A549 treated with GW870086 at 1 μM for 4 hours (cell line): ENCODE measurements at places on chromosomes 16 and 17. TPM values are rescaled to one million over a fixed set of nuclear protein-coding genes. Genes with fewer than 3 reads are reported as not detected.

The ARHGAP44 gene
- total RNA-seq = 2.3 to 2.8 TPM (median 2.4 TPM) in 5 replicates

The TBC1D3L gene
- 9.6 to 13.3 TPM (median 12.9 TPM) in 5 replicates for total RNA-seq

The NRN1L gene
- total RNA-seq = 0.28 to 0.52 TPM in 2 of 5 replicates, not detected in the others

The BCAR1 gene
- total RNA-seq = 108 to 148 TPM (median 143 TPM) in 5 replicates

The HSF5 gene
- not detected in 5 replicates for total RNA-seq

The TMC7 gene
- 6.6 to 9.5 TPM (median 8.3 TPM) in 5 replicates for total RNA-seq

The STX1B gene
- 1.5 to 2.2 TPM (median 2.0 TPM) in 5 replicates for total RNA-seq

The QRICH2 gene
- 0.58 to 1.2 TPM (median 0.87 TPM) in 5 replicates for total RNA-seq

The EMP2 gene
- 21.9 to 35.6 TPM (median 31.5 TPM) in 5 replicates for total RNA-seq

The C16orf96 gene
- total RNA-seq = 0.03 TPM in 3 of 5 replicates, not detected in the others

The GJC1 gene
- total RNA-seq = 24.6 to 30.7 TPM (median 28.3 TPM) in 5 replicates

The NOL3 gene
- total RNA-seq = 76.4 to 107 TPM (median 89.9 TPM) in 5 replicates

The KRT16 gene
- total RNA-seq = 0.64 to 1.8 TPM (median 1.3 TPM) in 5 replicates

The CMTM3 gene
- 95.2 to 106 TPM (median 102 TPM) in 5 replicates for total RNA-seq

The KRTAP4-1 gene
- total RNA-seq = 0.20 to 0.22 TPM in 2 of 5 replicates, not detected in the others

The SLC47A1 gene
- 22.1 to 24.9 TPM (median 23.5 TPM) in 5 replicates for total RNA-seq

The CCDC200 gene
- not detected in 5 replicates for total RNA-seq

The SLC5A2 gene
- 0.09 to 1.0 TPM (median 0.24 TPM) in 5 replicates for total RNA-seq

The ESRP2 gene
- total RNA-seq = 0.08 to 0.19 TPM (median 0.17 TPM) in 4 of 5 replicates, not detected in the other

The KRTAP4-3 gene
- total RNA-seq = not detected in 5 replicates

The RPL27 gene
- total RNA-seq = 2,973 to 3,984 TPM (median 3,050 TPM) in 5 replicates

The G6PC1 gene
- not detected in 5 replicates for total RNA-seq

The CCL1 gene
- total RNA-seq = not detected in 5 replicates

The CAPN15 gene
- 44.2 to 76.6 TPM (median 71.4 TPM) in 5 replicates for total RNA-seq

The NAGPA gene
- 14.6 to 19.4 TPM (median 18.6 TPM) in 5 replicates for total RNA-seq

The ALOX12 gene
- total RNA-seq = not detected in 5 replicates

The TGFB1I1 gene
- 42.6 to 65.2 TPM (median 48.3 TPM) in 5 replicates for total RNA-seq

The CLEC3A gene
- not detected in 5 replicates for total RNA-seq

The CLEC10A gene
- not detected in 5 replicates for total RNA-seq

The HS3ST4 gene
- total RNA-seq = not detected in 5 replicates

The SYCE1L gene
- 4.8 to 8.9 TPM (median 7.2 TPM) in 5 replicates for total RNA-seq

The KRT32 gene
- 0.13 TPM in 1 of 5 replicates, not detected in the others for total RNA-seq

The ACSF3 gene
- 17.7 to 19.2 TPM (median 18.1 TPM) in 5 replicates for total RNA-seq

The EME1 gene
- total RNA-seq = 12.7 to 15.9 TPM (median 14.4 TPM) in 5 replicates

The FZD2 gene
- total RNA-seq = 26.0 to 31.3 TPM (median 27.9 TPM) in 5 replicates

The KCNJ12 gene
- total RNA-seq = 1.2 to 1.6 TPM (median 1.5 TPM) in 5 replicates

The ANKS3 gene
- total RNA-seq = 20.5 to 25.7 TPM (median 25.2 TPM) in 5 replicates

The ARL5C gene
- 0.06 TPM in 1 of 5 replicates, not detected in the others for total RNA-seq

The DNAH3 gene
- total RNA-seq = 0.08 to 0.22 TPM (median 0.15 TPM) in 5 replicates

The NPIPA8 gene
- total RNA-seq = 0.55 to 1.8 TPM (median 1.0 TPM) in 5 replicates

The MYLK3 gene
- 0.02 to 0.15 TPM (median 0.09 TPM) in 4 of 5 replicates, not detected in the other for total RNA-seq

The SLFN11 gene
- 4.0 to 6.7 TPM (median 6.1 TPM) in 5 replicates for total RNA-seq

The IRF8 gene
- 0.35 to 0.69 TPM (median 0.53 TPM) in 5 replicates for total RNA-seq

The IGSF6 gene
- not detected in 5 replicates for total RNA-seq

The GLYR1 gene
- 38.5 to 42.8 TPM (median 41.0 TPM) in 5 replicates for total RNA-seq

The KRT24 gene
- not detected in 5 replicates for total RNA-seq

The VASN gene
- total RNA-seq = 6.0 to 6.8 TPM (median 6.3 TPM) in 5 replicates

The CLEC18A gene
- 0.11 to 0.25 TPM (median 0.20 TPM) in 5 replicates for total RNA-seq

The DNAI2 gene
- not detected in 5 replicates for total RNA-seq

The PPL gene
- total RNA-seq = 4.5 to 6.1 TPM (median 5.4 TPM) in 5 replicates

The SLC16A13 gene
- 6.9 to 9.1 TPM (median 8.2 TPM) in 5 replicates for total RNA-seq

The CDH15 gene
- total RNA-seq = 0.06 to 0.24 TPM (median 0.13 TPM) in 4 of 5 replicates, not detected in the other

The OR3A3 gene
- not detected in 5 replicates for total RNA-seq

The AOC2 gene
- 1.8 to 2.3 TPM (median 1.9 TPM) in 5 replicates for total RNA-seq

The ARHGAP27 gene
- 12.5 to 19.4 TPM (median 17.7 TPM) in 5 replicates for total RNA-seq

The SETD1A gene
- total RNA-seq = 13.9 to 22.3 TPM (median 19.3 TPM) in 5 replicates

The PIP4K2B gene
- total RNA-seq = 33.1 to 45.1 TPM (median 42.1 TPM) in 5 replicates

The CACNG1 gene
- total RNA-seq = 0.10 to 0.16 TPM in 2 of 5 replicates, not detected in the others
